CD4-positive, alpha-beta T cell treated with Interleukin-12 subunit alpha and Interleukin-12 subunit beta, for 1 hour (primary cell): ENCODE measurements at places on chromosomes 3 and 15.

DNA sequence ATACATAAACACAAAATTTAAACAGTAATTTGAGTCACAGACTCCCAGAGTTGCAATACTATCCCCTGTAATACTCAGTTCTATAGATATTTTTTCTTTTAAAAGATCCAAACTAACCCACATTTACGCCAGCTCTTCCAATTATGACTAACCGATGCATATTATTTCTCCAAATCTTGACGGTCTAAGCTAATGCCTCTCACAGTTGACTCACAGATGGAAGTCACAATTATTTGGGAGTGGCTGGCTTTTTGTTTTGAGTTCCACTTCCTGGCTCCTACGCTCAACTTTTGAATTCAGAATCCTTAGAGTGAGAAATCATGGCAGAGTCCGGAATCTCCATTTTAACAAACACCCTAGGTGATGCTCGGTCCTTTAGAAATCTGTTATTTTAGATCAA lies 749.9 kb downstream of the FHIT start:
- DNase-seq: no peak

DNA sequence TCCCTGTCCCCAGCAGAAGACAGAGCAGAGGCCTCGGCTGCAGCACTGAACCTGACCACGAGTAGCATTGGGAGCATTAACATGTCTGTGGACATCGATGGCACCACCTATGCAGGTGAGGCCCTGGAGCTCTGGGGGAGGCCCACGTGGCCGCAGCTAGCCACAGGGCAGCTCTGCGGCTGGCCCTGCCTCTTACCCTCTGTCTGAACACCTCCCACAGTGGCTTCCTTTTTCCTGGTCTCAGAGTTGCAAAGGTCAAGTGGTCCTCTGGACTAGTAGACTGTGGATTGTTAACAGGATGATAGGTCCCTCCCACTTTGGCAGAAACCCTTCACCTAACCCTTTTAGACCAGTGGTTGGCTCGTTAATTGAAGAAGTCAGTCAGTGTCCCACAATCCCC lies 22.5 kb upstream of the CLK3 start:
- no peak for DNase-seq

DNA sequence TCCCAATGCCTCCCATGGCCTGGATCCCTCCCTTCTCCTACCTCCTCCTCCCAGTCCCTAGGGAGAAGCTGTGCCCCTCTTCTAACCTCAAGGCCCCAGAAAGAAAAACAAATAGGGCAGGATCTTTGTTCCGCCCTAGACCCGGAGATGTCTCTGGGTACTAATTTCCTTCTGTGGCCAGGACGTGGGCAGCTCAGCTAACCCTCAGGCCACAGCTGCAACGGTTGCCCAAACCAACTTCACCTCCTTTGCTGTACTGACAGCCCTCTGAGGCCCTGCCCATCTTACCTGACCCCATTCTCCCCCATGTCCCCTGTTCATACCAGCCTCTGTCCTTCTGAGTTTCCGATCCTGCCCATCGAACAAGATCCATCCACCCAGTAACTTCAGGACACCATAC lies 70.7 kb downstream of the SRGAP3 start:
- DNase-seq: no peak

GRCh38 chr3:55885721-55886120 lies 398.6 kb upstream of the WNT5A start:
- no peak for DNase-seq

DNA sequence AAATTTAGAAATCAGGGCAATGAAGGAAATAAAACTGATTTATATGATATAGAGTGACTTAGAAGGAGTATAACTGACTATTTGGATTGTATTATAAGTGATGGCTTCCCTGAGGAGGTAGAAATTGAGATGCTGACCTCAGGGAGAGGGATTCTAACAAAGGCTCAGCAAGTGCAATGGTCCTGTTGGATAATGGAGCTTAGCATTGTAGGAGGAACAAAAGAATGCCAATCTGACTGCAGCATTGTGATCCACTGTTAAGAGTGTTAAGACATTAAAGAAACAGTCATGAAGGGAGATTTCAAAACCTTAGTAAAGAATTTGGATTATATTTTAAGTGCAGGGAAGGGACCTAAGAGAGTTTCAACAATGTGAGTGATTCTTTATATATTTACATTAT lies 158.4 kb upstream of the NAALADL2 start:
- no peak for DNase-seq

DNA sequence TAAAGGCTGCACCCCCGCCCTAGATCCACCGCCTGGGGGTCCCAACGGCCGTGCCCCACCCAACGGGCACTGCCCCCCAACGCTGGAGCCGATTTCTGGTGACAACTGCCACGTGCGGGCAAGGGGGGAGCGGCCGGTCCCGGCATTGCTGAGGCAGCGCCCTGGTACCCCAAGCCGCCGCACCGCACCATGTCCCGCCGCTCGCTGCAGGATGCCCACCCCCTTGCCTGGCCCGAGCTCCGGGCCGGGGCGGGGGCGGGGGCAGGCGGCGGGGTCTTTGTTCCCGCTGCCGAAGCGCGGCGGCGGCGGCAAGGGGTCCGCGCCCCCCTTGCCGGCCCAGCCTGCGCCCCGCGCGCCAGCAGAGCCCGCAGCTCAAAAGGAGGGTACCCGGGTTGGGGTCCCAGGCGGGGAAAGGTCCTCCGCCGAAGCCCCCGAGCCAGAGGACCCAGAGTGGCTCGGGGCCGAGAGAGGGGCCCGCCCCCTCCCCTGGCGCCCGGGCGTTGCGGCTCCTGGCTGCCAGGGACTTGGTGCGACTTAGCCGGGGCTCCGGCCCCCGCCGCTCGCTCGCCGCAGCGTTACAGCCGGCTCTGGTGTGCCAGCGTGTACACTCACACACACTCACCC lies 678 bp downstream of the SEMA7A start:
- no peak for DNase-seq

DNA sequence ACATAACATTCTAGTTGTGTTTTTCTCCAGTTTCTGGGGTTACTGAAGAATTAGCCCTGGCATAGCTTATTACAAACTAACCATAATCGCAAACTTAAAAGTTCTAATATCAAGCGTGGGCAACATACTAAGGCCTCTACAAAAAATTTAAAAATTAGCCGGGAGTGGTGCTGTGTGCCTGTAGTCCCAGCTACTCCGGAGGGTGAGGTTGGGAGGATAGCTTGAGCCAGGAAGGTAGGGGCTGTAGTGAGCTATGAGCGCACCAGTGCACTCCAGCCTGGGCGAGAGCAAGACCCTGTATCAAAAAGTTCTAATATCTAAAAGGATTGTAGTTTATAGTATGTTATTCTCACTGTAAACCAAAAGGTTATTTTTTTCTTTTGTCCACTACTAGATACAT lies 1.1 kb downstream of the OIP5 start:
- DNase-seq: no peak

- DNase-seq: no peak
Observed at GRCh38 chr15:89096664-89097063, 8.4 kb downstream of the ABHD2 start.

DNA sequence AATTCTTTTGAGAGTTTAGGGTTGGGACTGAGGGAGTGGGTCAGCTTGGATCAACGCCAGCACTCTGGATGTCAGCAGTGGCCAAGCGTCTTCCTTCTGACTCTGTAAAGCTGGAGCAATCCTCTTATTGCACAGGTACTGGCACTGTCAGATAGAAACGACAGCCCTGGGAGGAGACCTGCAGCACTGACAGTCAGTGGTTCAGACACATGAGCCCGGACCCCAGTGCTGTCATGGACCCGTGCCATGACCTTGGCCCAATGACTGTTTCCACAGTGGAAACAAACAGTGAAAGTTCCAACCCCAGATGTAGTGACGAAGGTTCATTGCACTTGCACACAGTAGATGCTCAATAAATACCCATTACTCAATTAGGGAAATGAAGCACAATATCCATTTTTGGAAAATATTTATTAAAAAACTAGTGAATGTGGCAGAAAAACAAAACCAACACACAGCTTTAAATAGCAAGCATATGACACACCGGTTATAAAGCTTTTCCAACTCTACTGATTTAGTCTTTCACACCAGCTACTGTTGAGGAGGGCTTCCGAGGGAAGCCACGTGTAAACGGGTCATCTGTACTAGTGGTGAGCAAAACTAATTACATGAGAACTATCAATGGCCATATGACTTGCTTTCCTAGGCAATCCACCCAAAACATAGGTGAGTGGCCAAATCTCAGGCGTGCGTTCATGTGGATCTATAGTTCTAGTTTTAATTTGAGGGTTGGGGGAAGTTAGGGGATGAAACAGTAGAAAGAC lies 22.1 kb downstream of the SIAH2 start:
- DNase-seq: no peak

DNA sequence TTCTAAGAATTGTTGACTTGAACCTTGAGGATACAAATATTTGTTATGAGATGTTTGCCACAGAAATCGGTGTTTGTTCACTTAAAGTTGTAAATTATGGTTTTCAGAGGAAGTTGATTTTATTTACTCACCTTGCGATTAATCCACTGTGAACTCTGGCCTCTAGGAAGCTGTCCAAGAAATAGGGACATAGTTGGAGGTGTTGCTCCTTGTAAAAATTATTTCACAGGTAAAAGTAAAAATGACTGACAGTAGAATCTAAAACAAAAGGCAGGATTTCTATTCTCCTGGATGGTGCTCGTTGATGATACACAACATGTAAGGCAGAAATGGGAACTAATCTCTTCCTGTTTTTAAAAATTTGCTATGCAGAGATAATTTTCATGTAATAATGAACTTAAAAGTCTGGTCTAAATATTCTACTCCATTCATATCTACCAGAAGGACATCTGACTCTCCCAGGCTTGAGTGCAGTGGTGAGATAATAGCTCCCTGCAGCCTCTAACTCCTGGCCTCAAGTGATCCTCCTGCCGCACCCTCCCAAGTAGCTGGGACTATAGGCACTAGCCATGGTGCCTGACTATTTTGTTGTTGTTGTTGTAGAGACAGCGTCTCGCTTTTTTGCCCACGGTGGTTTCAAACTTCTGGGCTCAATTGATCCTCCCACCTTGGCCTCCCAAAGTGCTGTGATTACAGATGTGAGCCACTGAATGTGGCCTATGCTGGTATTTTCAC lies 17.1 kb upstream of the LZTFL1 start:
- DNase-seq: no peak

- no peak for DNase-seq
Observed at GRCh38 chr15:33801954-33802353, 166.3 kb upstream of the CHRM5 start.

DNA sequence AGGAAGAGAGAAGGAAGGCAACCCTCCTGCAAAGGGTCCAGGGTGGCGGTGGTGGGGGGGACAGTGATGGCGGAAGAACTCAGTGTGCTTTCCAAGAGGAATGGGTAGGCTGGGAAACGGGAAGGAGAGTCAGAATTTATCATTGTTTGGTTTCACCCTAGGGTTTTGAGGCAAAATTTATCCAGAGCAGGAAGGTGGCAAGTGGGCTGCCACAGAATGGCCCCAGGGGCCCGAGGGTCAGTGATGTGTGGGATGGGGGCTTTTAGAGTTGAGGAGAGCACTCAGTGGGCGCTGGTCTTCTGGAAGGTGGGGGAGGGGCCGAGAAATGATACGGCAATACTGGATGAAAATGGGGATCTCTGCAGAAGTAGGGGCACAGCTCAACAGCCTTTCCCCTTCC lies 581 bp downstream of the FAM131A start:
- no peak for DNase-seq

GRCh38 chr15:37037071-37037655 lies 63.2 kb downstream of the MEIS2 start:
- no peak for DNase-seq

GRCh38 chr3:80230962-80231361 lies 463.2 kb upstream of the ROBO1 start:
- no peak for DNase-seq

- DNase-seq: no peak
Observed at GRCh38 chr3:127221446-127222035, 28.6 kb downstream of the PRR23E start.

- DNase-seq: no peak
Observed at GRCh38 chr3:25294169-25294805, 133.8 kb upstream of the RARB start.

GRCh38 chr3:53457068-53457467 lies 37.3 kb upstream of the CACNA1D start:
- DNase-seq: no peak

DNA sequence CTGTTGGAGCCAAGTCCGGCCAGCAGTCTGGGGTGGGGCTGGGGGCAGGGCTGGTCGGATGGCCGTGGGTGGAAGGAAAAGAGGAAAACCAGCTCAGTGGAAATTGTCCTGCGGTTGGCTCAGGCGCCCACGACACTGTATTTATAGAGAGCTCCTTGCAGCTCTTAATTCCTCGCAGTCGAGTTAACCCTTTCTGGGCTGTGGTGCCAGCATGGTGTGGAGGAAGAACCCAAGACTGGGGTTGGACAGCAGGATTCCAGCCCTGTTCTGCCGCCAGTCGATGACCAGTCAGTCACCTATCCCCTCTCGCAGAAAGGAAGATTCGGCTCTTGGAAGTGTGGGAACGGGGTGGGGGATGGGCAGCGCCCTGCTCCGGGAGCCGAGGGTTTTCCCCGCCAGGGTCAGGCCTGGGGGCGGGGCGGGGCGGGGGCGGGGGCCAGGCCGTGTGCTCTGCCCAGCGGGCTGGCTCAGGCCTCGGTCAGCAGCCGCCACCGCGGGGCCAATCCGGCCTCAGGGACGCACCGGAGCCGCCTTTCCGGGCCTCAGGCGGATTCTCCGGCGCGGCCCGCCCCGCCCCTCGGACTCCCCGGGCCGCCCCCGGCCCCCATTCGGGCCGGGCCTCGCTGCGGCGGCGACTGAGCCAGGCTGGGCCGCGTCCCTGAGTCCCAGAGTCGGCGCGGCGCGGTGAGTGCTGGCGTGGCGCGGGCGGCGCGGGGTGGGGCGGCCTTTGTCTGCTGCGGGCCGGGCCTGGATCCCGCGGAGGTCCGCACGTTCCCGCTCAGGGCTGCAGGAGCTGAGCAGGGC lies at the start of gene CD276:
TSS of gene CD276 (plus strand) at position 607 of the 804 bp plus-strand sequence. CDS start 15,257 bp downstream, outside the sequence.
- no peak for DNase-seq

- peak; percentile 78 for DNase-seq
Observed at GRCh38 chr15:69719527-69720240, 267.1 kb downstream of the RPLP1 start.

GRCh38 chr15:28931828-28932227 lies 46.1 kb downstream of the APBA2 start:
- no peak for DNase-seq

- no peak for DNase-seq
Observed at GRCh38 chr3:134641671-134642300, 9.0 kb downstream of the KY start.

DNA sequence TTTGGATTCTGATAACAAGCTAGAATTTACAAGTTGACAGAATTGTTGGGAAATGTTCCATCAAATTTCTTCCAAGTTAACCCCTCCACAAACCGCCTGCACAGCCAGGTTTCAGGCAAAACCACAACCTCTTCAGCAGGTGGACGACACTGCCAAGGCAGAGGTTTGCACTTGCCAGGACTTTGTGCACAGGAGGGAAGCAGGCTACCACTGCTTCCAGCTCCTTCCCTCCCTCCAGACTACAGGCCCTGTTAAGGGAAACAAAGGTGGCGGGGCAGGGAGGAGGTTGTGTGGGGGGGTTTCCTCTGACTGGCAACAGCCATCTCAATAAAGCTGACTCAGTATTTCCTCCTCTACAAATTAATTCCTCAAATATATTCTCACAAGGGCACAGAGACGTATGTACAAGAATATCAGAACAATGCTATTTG lies 42.2 kb downstream of the TBC1D2B start:
- DNase-seq: peak; percentile 52
